Body of pancreas (tissue), 4 donors: ENCODE measurements at places on chromosomes 16 and 17. TPM values are rescaled to one million over a fixed set of nuclear protein-coding genes. Genes with fewer than 3 reads are reported as not detected.

GRCh38 chr16:85062323-85062722 is 34.7 kb downstream of the KIAA0513 start:
- no peaks in the 10 kb centered on the region for H3K36me3 ChIP-seq
- no peak overlapping the region for H3K27ac ChIP-seq
- no peak overlapping the region for H3K4me3 ChIP-seq

DNA sequence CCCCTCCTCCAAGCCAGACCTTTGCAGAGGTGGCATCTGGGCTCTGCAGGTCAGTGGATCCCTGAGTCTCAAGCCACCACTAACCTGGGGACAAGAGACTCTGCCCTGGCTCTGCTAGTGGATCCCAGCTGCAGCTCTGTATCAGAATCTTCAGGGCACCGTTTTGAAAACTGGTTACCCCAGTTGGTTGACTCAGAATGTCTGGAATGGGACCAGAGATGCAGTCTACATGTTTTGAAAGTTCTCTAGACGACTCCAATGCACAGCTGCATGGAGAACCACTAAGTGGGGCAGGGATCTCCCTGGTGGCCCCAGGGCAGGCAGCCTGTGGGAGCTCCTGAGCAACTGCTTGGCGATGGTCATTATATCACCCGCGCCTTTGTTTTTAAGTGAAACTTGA is 34.1 kb upstream of the ADORA2B start:
- H3K27ac ChIP-seq, result no peak overlapping the region
- DNase-seq, result no peak
- H3K4me1 ChIP-seq, result peaks cover 4% of the 10 kb centered on the region
- H3K27me3 ChIP-seq, result no peaks in the 10 kb centered on the region

- H3K4me1 ChIP-seq, result no peaks in the 10 kb centered on the region
- no peaks in the 10 kb centered on the region for H3K36me3 ChIP-seq
- H3K4me3 ChIP-seq, result no peak overlapping the region
- H3K27me3 ChIP-seq, result no peaks in the 10 kb centered on the region
- no peak for DNase-seq
Observed at GRCh38 chr17:12463102-12463501, 202.6 kb upstream of the MYOCD start.

DNA sequence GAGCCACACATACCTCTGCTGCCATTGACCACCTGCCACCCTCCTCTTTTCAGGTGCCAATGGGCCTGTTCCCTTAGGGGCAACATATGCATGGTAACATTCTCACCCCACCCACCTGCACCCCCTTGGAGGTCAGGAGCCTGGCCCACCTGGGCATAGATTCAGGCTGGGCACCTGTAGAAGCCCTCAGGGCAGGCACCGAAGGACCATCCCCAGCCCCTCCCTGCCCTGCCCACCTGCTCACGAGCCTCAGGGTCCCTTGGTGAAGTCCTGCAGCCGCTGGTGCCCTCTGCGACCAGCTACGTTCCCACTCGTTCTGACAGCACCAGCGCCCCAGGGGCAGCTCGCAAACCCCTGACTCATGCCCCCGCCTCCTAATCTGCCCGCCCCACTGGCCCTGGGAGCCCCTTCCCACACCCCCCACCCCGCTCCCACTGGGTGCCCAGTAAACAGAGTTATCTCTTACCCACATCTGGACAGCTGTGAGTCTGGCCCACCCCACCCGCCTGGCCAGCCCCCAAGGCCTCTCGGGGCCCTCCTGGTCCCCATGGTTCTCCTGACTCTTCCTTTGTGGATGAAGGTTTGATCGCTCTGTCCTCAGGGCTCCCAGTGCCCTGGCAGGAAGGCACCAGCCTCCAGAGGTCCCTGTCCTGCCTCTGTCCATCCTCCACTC is at the start of gene SLC4A1:
Gene SLC4A1, minus strand, starts transcription at position 318 of the 673 bp plus-strand sequence. CDS start 5,269 bp downstream, outside the sequence.
- H3K4me1 ChIP-seq, result peaks cover 4% of the 10 kb centered on the region
- no peaks in the 10 kb centered on the region for H3K27me3 ChIP-seq

The SPATA20 gene
- total RNA-seq, result 65.6 TPM

The KRTAP16-1 gene
- total RNA-seq, result not detected

- H3K27me3 ChIP-seq, result no peaks in the 10 kb centered on the region
- DNase-seq, result no peak
- H3K36me3 ChIP-seq, result no peaks in the 10 kb centered on the region
- peak overlapping the region; percentile 63 for H3K27ac ChIP-seq
Observed at GRCh38 chr17:67577429-67578141, 140.2 kb upstream of the NOL11 start.

GRCh38 chr16:72821185-72821950 is 226.6 kb downstream of the ZFHX3 start:
- H3K27me3 ChIP-seq, result no peaks in the 10 kb centered on the region
- no peaks in the 10 kb centered on the region for H3K36me3 ChIP-seq
- no peaks in the 10 kb centered on the region for H3K4me1 ChIP-seq
- H3K4me3 ChIP-seq, result no peak overlapping the region
- no peak overlapping the region for H3K27ac ChIP-seq

GRCh38 chr17:27497696-27498095 is 41.4 kb downstream of the KSR1 start:
- no peak overlapping the region for H3K4me3 ChIP-seq
- no peaks in the 10 kb centered on the region for H3K36me3 ChIP-seq
- H3K27me3 ChIP-seq, result no peaks in the 10 kb centered on the region
- peak overlapping the region; percentile 96 for H3K27ac ChIP-seq
- no peak for DNase-seq

The REXO5 gene
- total RNA-seq, result 2.3 TPM

The IGF2BP1 gene
- not detected for total RNA-seq

- DNase-seq, result no peak
- H3K4me3 ChIP-seq, result no peak overlapping the region
- no peaks in the 10 kb centered on the region for H3K36me3 ChIP-seq
- H3K27ac ChIP-seq, result peak overlapping the region; percentile 12
Observed at GRCh38 chr17:21164216-21164615, 37.5 kb downstream of the DHRS7B start.
